ENCODE measurements at places on chromosomes 6 and 20.

DNA sequence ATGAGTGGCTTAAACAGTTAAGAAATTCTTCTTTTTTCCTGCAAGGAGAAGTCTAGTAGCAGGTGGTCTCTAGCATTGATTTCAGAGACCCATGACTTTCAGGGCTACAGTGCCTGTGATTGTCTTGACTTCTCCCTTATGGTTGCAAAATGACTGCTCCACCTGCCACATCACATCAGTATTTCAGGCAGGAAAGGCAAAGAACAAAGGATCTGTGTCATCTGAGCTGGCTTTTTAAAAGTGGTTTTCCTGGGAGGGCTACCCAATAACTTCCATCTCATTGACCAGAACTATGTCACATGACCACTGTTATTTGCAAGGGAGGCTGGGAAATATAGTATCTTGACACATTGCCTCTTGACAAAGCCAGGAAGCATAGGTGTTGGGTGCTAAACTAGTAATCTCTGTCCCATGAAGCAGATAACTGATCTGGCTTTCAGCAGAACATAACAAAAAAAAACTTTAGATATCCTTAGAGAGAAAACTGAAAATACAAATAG is 226.2 kb downstream of the DHX35 start:
- DNase-seq = no peak

DNA sequence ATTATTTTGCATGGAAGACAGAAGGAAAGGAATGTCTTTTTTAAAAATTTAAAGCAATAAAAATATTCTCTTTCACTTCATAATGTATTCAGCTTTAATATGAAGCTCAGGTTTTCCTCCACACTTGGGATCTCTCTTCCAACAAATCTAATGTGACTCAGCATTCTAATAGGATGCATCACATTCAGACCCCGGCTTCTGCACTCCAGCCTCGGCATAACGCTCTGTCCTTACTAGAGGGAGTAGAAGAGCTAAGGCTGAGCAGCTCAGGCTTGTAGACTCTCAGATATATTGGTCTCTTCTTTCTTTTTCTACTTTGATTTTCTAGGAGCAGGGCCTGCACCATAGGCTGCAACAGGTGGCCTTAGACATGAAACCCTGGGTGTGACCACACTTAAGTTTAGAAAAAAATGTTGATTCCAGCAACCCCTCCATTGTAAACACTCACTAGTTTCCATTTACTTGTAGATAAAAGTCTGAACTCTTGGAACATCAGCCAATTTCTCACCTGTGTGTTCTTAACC is 161.7 kb downstream of the PAK5 start:
- no peak for DNase-seq

DNA sequence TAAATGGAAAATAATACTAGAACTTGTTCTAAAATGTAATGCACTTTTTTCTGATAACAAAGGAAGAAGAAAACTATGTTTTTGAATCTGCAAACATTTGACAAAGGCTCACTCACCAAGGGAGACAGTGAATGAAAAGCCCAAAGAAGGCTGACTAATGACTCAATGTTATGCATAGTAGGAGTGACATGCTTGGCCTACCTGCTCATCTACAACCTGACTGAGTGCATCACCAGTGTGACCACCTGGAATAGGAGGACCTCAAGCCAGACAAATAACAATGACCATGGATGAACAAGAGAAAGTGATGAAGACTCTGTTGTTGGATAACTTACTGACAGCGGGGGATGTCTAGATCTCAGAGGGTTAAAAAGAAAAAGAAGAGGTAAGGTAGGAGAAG is 157.2 kb downstream of the SIM1 start:
- DNase-seq = no peak

- DNase-seq = no peak
Observed at GRCh38 chr6:7933794-7934193, 23.2 kb upstream of the TXNDC5 start.

DNA sequence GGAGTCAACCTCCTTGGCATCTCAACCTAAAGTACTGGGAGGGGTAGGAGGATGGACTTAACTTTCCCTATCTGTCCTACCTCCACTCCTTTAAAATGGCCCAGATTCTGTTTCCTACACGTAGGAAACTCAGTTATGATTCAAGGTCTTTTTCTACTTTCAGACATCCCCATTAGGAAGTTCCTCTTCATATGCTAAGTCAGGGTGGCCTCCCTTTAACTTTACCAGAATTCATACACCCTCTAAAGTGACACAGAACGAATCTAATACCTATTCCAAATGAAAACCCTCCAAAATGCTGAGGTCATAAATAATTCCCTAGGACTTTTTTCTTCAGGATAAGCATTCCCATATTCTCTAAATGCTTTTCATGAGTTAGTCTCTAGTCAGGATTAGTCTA is 15.6 kb downstream of the ARG1 start:
- DNase-seq = no peak

GRCh38 chr20:63416631-63417030 is 55.5 kb upstream of the CHRNA4 start:
- no peak for DNase-seq

GRCh38 chr20:20210327-20210726 is 157.6 kb upstream of the INSM1 start:
- no peak for DNase-seq

- peak; percentile 35 for DNase-seq
Observed at GRCh38 chr6:11710311-11710761, 68.3 kb downstream of the ADTRP start.

- peak; percentile 37 for DNase-seq
Observed at GRCh38 chr6:163355426-163355991, 59.0 kb upstream of the QKI start.

DNA sequence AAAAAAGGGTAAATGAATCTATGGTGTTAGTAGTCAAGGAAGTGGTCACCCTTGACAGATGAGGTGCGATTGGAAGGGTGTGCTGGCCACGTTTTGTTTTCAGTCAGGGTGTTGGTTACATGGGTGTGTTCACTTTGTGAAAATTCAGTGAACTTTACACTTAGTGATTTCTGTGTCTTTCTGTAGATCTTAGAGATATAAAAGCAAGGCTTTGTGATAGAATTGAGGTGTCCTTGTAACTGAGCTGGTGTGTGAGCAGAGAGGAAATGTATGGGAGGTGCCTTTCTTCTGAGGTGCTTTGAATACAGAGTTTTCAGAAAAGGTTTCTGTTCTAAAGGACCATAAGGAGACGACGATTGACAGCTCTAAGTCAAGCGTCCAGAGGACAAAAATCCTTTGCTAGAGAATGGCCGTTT is 90.5 kb downstream of the SAMD3 start:
- DNase-seq = no peak

- no peak for DNase-seq
Observed at GRCh38 chr6:33587529-33587928, 7.5 kb upstream of the BAK1 start.

- no peak for DNase-seq
Observed at GRCh38 chr6:23301556-23301955, 732.2 kb downstream of the HDGFL1 start.

DNA sequence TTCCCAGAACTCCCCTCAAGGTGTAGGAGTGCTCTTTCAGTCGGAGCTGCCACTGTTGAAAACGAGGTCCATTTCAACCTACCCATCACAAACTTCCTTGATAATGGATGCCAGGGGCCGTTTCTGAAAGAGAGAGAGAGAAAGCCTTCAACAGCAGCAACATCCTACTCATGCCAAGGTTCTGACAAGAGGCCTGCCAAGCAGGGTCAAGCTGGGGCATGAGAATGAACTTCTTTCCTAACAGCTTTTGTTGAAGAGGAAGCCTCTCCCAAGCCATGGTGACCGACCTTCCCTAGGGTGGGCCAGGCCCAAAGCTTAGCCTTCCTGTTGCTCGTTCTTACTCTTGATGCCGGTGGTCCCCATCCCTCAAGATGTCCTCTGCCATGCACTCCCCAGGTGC is 12.4 kb downstream of the ELMO2 start:
- no peak for DNase-seq

GRCh38 chr6:35686436-35686835 is 2.3 kb downstream of the FKBP5 start:
- DNase-seq = no peak

All from ELF-1 (cell line).